ENCODE measurements at places on chromosomes 3 and 15.

DNA sequence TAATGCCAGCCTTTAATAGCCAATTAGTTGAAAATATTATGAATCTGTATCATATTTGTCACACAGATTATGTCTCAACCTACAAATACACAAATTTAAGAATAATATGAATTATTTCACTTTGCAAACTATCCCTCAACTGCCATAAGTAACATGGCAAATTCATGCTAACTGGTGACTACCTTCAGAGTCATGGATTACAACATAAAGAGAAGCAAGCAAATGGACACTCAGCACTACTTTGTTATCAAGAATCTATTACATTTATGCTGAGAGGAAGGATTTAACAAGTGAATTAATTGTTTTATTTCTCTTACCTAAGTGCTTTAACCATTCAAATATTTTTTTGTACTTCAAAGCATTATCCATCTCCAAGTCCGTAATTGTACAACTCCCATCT is 103.1 kb upstream of the BCL6 start:
- DNase-seq = no peak

- no peak for DNase-seq
Measured at GRCh38 chr3:191240486-191240885, 41.4 kb downstream of the OSTN start.

- DNase-seq = no peak
Measured at GRCh38 chr3:141447383-141447782, 39.4 kb upstream of the RASA2 start.

GRCh38 chr15:25943831-25944230 is 80.7 kb upstream of the ATP10A start:
- no peak for DNase-seq

- no peak for DNase-seq
Measured at GRCh38 chr3:183540501-183541234, 14.8 kb downstream of the KLHL6 start.

DNA sequence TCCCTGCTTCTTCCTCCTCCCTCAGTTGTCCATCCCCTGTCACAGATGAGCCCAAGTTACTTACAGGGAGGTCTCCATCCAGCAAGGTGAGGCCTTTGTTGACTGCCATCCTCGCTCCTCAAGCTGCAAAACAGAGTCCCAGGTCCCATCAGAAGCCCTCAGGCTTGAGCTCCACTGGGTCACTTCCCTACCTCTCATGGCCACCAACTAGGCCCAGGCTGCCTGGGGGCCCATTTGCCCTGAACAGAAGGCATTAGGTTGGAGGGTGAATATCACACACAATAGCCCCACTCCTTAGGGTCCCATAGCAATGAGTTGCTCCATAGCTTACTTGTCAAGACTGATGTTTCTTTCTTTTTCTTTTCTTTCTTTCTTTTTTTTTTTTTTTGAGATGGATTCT is 1.8 kb downstream of the PLIN1 start:
- DNase-seq = no peak

DNA sequence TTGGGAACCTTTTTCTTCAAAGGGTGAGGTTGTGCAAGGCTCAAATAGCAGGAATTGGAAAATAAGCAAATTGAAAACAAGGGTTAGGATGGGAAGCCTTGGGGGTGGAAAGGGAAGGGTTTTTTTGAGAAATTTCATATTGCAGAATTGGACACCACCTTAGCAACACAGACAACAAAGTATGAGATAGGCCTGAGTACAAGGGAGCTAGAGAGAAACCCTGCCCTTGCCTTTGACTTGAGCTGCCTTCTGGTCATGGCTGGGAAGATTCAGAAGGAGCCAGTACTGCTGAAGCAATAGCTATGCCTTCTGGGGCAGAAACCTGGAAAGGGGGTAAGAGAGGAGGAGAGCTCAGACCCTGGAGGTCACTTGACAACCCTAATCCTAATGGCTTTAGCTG is 445.6 kb downstream of the ERC2 start:
- no peak for DNase-seq

DNA sequence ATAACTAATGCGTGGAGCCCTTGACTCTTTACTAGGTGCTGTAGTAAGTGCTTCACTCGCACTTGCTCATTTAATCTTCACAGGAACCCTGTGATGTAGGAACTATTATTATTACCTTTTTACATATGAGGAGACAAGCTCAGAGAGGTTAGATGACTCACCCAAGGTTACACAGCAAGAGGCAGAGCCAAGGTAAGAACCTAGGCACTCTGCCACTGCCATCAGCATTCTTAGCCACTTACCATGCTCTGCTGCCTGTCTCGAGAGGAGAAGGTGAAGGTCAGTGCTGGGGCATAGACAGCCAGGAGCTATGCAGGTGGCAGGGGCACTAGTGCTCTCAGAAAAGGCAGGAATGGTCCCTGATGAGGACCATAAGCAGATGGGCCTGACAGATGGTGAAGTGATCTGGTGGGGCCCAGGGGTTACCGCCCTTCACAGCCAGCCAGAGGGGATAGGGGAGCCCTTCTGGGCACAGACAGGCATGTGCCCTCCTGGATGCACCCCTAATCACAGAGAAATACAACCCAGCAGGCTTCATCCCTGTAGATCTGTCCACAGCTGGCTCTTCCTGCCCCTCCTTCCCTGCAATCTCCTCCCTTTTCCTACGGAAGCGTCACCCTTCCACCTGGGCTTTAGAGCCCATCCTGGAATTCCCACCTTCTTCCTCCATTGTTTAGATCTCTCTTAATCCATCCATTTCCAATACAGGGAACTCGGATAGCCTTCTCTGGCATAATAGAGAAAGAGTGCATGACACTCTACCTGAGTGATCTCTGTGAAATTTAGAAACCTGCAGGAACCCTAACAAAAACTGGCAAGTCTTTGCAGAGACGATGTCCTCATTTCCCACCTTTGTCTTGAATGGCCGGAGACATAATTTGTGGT is 26.9 kb downstream of the ABTB1 start:
- no peak for DNase-seq

- no peak for DNase-seq
Measured at GRCh38 chr3:185250247-185250646, 3.6 kb downstream of the EHHADH start.

GRCh38 chr3:2940062-2940461 is 170.1 kb downstream of the IL5RA start:
- no peak for DNase-seq

DNA sequence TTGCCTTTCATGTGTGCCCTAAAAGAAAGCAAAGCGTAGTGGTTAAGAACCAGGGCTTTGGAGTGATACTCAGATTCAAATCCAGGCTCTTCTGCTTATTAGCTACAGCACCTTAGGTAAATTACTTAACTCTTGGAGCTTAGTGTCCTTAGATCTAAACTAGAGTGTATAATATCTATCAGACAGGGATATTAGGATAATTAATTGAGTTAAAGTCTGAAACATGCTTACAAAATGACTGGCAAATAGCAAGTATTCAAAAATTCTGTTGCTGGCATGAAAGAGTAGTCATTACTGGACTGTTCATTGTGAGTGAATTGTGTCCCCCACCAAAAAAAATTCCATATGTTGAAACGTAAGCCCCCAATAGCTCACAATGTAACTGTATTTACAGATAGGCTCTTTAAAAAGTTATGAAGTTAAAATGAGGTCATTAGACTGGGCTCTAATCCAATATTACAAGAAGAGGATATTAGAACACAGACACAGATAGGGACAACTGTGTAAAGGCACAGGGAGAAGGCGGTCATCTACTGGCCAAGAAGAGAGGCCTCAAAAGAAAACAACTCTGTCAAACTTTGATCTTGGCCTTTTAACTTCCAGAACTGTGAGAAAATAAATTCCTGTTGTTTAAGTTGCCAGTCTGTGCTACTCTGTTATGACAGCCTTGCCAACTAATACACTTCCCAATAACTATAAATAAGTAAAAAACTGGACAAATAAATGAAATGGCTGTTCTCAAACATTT is 60.4 kb upstream of the LRRC3B start:
- DNase-seq = no peak

DNA sequence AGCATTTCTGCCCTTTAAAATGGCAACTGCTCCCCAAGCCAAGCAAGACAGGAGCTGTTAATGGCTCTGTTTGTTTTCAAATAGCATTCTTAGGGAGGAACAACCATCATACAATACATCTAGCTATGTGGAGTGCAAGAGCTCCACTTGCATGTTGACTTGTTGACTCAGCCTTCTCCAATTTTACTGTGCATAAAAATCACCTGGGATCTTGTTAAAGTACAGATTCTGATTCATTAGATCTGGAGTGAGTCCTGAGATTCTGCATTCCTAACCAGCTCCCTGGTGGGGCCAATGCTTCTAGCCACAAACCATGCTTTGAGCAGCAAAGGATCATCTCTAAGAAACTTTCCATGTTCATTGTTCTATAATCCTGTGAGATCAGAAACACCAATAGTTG is 171.4 kb downstream of the THRB start:
- DNase-seq = no peak

GRCh38 chr15:56534728-56535127 is 69.8 kb upstream of the MNS1 start:
- DNase-seq = no peak

- no peak for DNase-seq
Measured at GRCh38 chr3:107106316-107106715, 270.9 kb upstream of the CCDC54 start.

DNA sequence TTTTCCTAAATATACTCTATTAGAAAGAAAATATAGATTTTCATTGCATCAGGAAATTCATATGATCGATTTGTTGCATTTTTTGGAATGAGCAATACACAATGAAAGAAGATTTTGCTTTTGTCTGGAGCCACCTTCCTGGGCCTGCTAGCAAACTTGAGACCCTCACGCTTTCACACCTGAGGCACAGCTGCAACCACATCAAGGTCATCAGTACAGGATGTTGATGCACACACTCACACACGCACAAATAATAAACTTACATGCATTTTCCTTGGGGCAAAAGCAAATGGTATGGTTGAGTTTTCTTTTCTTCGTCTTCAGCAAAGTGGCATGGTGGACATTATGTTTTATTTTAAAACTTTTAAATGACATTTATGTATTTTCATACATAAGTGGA is 64.8 kb upstream of the SATB1 start:
- no peak for DNase-seq

DNA sequence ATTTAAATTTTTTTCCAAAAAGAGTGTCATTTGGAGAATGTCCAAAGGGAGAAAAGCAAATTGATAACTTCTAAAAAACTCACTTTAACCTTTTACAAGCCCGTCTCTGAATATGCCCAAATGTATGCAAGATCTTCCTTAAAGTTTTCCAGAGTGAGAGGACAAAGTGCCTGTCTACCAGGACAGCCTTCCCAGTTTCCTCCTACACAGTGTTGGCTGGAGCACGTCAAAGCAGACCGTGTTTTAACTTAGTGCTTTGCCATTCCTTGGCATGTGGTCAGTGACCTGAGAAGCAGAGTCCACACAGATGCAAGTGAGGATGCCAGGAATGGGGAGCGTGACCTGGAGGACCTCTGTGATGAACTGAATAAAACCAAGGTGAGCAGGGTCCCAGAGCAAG is 245.7 kb downstream of the FAM43A start:
- DNase-seq = no peak

DNA sequence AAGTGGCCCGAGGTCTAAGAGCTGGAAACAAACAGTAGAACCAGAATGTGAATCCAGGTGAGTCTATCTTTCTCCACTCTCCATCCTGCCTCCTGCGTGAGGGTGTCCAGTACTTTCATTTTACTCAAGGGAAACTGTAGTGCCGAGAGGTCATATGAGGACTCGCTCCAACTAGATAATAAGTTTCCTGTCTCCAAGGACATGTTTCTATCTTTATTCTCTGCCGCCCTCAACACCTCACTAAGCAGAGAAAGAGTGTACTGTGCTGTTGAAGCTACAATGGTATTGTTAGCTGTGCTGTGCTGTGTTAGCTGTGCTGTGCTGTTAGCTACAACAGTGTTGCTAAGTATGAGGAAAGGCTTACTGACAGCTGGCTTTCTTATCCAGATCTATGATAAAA is 137.9 kb upstream of the COL8A1 start:
- DNase-seq = no peak

DNA sequence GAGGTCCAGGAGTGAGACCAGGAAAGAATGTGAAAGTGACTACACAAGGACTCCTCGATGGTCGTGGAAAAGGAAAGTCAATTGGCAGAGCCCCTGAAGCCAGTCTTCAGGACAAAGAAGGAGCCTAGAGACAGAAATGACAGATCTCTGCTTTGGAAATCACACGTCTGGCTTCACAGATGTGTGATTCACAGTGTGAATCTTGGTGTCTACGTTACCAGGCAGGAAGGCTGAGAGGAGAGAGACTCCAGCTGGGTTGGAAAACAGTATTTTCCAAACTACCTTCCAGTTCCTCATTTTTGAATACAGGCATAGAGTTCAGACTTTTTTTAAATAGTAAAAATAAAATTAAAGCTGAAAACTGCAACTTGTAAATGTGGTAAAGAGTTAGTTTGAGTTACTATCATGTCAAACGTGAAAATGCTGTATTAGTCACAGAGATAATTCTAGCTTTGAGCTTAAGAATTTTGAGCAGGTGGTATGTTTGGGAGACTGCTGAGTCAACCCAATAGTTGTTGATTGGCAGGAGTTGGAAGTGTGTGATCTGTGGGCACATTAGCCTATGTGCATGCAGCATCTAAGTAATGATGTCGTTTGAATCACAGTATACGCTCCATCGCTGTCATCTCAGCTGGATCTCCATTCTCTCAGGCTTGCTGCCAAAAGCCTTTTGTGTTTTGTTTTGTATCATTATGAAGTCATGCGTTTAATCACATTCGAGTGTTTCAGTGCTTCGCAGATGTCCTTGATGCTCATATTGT is 6.0 kb downstream of the CCR2 start:
- no peak for DNase-seq

- DNase-seq = no peak
Measured at GRCh38 chr3:159322322-159322939, 520.6 kb downstream of the MFSD1 start.

- no peak for DNase-seq
Measured at GRCh38 chr3:149216193-149216869, 5.3 kb downstream of the CP start.

DNA sequence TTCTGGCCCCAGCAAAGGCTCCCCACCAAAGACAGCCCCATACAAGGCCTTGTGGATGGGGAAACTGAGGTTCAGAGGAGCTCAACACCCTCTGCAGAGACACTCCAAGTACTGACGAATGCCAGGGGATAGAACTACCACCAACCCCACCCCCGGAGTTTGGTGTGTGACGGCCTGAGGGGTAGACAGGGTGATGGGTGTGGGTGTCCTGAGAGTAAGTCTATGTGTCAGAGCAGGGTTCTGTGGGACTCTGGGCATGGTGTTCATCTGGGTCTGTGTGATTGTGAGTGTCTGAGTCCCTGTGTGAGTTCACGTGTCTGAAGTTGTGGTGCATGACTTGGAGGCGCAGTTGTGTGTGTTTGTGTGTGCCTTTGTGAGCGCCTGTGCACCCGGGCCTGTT is 7.4 kb downstream of the PTH1R start:
- DNase-seq = no peak

- no peak for DNase-seq
Measured at GRCh38 chr3:4898454-4899313, 80.6 kb upstream of the BHLHE40 start.

GRCh38 chr3:132659000-132659364 is 627 bp downstream of the ACAD11 start:
- DNase-seq = no peak

All from activated CD4-positive, alpha-beta T cell treated with anti-CD3 and anti-CD28 coated beads for 4 hours (primary cell).